M059J (cell line): ENCODE measurements at places on chromosomes 5 and 9.

DNA sequence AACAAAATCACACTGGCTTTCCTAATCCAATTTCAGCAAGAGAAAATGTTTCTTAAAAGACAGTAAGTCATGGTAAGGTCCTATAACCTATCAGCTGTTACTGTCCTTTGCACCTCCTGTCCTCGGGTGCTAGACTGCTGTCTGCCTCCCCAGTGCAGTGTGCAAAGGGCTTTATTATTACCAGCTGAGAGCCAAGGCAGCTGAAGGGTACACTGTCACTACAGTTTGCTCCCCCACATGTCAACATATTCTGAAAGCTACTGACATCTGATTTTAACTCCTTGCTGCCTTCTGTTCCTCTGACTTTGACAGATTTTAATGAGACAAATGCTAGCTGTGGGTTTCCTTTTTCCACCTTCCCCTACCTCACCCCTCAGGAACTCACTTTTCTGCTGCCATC is 389.4 kb upstream of the SLC24A2 start:
- no peak for DNase-seq

- no peak for DNase-seq
Measured at GRCh38 chr5:54720341-54720740, 202.8 kb downstream of the SNX18 start.

DNA sequence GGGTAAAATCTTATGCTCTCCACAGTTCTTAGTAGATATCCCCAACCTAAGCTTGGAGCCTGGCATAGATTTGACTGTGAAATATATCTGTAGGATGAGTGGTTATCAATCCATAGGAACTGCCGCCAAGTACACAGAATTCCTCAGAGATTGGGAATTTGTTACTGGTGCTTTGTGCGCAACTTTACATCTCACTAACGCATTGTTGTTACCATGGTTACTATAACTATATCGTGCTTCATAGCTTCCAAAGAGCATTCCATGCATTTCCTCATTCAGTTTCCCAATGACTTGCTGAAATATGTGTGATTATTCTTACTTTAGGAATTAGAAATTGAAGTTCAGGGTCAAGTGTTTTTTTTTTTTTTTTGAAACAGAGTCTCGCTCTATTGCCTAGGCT is 9.5 kb upstream of the GGTA1 start:
- DNase-seq: no peak

DNA sequence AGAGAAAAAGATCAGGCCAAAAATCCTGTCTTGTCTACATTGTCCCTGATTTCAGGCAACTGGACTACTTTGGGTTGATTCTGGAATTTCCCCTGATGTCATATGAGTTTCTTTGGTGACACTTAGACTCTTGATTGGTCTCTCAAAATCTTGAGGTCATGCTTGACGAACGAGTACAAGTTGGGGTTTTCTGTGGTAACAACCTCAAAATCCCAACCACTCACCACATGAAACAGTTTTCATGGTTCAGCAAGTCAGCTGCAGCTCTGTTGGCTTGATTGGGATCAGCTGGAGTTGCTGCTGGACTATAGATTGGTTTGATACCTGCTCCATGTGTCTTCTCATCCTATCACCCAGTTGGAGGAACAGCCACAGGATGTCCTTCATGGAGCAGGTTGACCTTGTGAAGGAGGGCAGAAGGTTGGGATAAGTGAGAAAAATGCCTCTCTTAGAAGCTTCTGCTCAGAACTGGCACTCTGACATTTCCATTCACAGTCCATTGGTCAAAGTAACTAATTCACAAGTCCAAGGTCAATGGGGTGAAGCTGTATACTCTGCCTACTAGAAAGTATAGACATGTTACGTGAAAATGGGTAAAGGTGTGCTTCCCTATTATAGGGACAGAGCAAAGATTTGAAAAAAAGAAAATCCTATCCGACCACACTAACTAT is 284.5 kb downstream of the SH3GL2 start:
- no peak for DNase-seq
